ENCODE measurements at places on chromosomes 16 and 17.

DNA sequence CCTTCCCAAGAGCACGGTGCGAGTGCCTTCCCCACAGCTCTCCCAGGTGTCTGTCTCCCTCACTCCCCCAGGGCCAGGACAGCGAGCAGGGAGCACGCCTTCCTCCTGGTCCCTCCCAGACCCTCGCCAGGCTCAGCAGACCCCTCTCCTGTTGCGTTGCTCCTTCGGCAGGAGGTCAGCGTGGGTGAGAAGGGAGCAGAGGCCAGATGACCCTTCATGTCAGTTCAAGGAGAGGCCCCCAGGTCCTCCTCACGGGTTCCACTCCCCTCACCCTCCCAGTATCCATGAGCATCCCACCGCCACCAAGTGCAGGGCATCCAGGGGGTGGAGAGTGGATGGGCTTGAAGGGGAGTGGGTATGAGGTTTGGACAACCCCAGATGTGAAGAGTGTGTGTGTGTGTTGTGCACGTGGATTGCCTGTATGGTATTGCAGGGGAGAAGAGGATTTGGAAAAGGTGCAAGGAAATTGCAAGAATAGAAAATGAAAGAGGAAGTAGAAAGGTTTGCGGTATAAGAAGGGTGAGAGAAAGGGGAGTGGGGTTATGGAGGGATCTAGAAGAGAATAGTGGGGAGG lies 17.7 kb downstream of the SGCA start:
- DNase-seq: no peak

GRCh38 chr17:51365090-51365489 lies 104.7 kb downstream of the UTP18 start:
- no peak for DNase-seq

- DNase-seq: no peak
These were observed 241.6 kb upstream of the SALL1 start for GRCh38 chr16:51392521-51393187.

GRCh38 chr16:27522173-27522707 lies 27.5 kb downstream of the GTF3C1 start:
- no peak for DNase-seq

DNA sequence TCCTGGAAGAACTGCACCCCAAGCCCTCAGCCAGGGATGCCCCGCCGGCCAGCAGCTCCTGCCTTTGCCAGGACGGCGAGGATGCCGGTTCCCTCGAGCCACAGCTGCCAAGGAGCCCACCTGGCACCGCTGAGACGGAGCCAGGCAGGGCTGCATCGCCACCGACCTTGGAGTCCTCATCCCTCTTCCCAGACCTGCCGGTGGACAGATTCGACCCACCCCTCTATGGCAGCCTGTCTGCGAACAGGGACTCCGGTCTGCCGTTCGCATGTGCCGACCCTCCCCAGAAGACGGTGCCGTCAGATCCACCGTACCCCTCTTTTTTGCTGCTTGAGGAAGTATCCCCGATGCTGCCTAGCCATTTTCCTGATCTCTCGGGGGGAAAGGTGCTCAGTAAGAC lies 21.4 kb upstream of the ZFPM1 start:
- no peak for DNase-seq
